H9 (cell line): ENCODE measurements at places on chromosomes 3 and 15.
A peak's percentile ranks its signal among the peaks of the same experiment; 100 is the strongest.

DNA sequence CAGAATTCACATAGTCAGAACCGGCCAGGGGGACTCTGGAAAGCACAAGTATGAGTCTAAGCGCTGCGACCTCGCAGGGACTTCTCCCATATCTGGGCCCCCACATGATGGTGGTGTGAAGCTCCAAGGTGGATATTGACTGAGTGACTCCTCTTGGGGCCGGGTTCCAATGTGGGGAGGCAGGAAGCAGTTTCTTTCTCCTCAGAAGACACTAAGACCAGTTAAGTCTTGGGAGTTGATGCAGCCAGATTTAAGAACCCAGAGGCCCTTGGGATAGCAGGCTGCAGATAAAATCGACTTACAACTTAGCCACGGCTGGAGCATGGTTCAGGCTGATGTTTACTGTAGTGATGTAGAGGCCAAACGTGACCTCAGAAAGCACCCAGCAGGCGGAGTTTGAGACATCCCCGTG lies 55.4 kb upstream of the KLF13 start:
- no peak for DNase-seq

DNA sequence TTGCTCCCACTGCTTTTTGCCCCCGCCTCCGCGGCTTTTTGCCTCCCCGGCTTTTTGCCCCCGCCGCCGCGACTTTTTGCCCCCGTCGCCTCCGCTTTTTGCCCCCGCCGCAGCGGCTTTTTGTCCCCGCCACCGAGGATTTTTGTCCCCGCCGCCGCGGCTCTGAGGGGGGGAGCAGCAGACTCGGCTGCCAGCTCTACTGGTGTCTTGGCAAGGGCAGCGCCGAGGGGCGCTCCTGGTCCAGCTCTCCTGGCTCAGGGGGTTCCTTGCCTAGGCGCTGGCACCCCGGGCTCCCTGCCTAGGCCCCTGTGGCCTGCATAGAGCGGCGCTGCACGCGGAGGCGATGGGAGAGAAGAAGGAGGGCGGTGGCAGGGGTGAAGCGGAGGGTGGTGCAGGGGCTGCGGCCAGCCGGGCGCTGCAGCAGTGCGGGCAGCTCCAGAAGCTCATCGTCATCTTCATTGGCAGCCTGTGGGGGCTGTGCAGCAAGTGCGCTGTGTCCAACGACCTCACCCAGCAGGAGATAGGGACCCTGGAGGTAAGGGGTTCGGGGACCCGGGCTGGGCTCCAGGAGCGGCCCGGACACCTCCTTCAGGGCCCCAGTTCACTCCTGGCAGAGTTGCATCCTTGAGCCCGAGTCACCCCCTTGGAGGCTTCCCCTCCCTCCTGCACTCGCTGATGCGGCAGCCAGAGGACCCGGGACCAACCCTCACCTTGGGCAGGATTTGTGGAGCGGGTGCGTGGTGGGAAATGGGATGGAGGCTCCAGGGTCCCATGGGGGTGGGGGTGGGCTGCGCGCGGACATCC lies 642.4 kb downstream of the GOLGA6L6 start:
- DNase-seq, result no peak

DNA sequence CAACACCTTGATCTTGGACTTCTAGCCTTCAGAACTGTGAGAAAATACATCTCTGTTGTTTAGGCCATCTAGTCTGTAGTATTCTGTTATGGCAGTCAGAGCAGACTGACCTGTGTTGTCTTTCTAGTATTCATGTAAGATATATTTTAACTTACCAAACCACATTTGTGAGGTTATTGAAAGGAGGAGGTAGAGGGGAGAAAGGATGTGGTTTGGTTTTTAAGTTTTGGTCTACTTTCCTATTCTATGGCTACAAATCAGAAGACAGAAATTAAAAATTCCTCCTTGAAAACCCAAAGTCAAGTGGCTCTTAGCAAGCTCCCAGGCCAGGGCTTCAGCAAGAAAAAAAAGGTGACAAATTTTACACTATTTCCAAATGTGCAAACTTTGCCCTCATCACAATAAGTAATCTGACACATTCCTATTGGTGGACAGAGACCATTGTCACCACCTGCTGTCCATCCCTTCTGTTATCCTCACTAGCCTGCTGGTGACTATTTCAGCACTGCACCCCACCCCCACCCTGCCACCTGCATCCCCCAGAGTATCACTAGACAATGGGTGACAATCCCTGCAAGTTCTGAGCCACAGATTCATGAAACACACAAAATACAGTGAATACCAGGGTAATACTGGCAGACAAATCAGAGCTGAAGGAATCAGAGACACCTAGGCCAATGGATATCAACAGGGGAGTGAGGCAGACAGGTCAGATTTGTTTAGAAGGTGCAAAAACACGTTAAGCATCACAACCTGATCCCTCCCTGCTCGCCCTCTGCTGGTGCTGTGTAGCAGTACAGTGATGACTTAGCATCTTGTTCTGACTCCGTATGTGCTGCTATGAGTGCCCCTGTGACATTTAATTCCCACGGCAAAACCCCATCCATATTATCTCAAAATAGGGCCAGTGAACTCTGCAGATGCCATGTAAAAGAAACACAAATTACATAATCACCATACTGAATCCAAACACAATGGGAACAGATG lies 79.0 kb upstream of the DCLK3 start:
- peak; percentile 83 for DNase-seq

DNA sequence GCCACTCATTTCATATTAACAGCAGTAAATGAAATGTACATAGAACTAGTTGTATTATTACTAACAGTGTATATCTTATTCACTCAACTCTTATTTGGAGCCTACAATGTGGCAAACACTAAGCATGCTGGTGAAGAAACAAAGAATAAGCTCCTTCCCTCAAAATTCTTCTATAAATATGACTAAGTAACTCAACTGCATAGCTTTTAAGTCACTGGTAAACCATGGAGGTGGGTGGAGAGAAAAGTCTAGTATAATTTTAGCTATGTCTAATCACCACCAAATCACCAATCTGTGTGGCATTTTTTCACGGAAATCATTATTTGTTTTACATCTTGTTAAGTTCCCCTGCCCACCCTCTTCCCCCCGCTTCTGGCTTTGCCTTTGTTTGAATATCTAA lies 17.5 kb downstream of the COPS2 start:
- no peak for DNase-seq

DNA sequence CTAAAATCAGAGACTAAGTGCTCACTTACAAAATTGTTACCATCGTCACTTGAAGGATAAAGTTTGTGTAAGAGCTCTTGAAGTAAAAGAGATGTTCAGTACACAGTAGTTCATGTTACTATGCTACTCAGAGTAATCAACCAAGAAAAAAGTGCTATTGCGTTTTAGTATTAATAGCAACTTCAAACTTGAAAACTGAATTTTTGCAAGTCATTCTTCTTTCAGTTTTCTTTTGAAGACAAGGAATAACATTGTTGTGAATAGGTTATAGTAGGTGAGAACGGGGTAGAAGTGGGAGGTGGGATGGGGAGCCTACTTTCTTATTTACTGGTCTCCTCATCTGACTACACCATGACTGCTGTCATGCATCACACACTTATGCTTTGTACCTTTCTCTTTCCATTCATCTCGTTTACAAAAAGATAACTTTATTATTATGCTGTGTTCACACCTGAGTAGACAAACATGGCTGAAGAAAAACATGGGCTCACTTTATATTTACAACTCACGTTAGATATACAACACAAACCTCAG lies 39.3 kb upstream of the P3H2 start:
- no peak for DNase-seq

DNA sequence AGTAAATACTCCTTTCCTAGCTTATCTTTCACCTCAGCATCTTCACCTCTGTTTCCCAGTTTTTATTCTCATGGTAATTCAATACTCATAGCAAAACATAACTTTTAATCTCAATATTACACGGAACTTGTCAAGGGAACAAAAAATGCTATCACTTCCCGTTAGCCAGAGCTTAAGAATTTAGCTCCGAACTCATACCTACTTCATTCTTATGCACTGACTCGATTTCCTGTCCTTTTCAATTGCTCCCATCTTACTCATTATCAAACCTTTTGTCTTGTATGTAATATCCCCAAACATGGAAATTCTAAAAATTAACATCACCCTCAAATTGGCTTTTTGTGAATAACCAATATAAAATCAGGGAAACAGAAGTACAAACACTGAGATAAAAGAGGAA lies 28.2 kb downstream of the MYEF2 start:
- DNase-seq, result no peak

DNA sequence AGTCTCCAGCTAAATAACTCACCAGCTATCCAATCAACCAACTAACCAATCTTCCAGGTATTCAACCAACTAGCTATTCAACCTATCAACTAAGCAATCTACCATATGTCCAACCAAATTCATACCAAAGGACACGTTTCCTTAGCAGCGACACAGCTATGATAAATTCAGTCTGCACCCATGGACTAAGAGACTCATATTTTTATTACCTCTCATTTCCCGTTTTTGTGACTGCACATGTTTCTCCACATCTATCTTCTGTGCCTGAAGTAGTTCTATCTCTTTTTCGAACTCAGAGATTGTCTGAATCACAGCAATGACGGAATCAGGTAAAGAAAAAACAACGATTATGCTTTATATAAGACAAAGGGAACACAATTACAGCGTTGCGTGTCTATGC lies 34.0 kb upstream of the GNB5 start:
- DNase-seq, result no peak

- peak; percentile 49 for DNase-seq
These were observed 1.0 kb downstream of the PDE12 start for GRCh38 chr3:57557085-57557537.

- peak; percentile 86 for DNase-seq
These were observed 844 bp upstream of the PFN2 start for GRCh38 chr3:149971403-149972075.

- no peak for DNase-seq
These were observed 67.2 kb downstream of the RPL39L start for GRCh38 chr3:187072102-187072501.

GRCh38 chr3:174737966-174738365 lies 121.2 kb upstream of the NAALADL2 start:
- no peak for DNase-seq

- no peak for DNase-seq
These were observed 131.0 kb upstream of the C15orf61 start for GRCh38 chr15:67389975-67390374.

- DNase-seq, result no peak
These were observed 27.1 kb downstream of the CCNB2 start for GRCh38 chr15:59131969-59132562.

GRCh38 chr3:30886888-30887287 lies 7.6 kb downstream of the GADL1 start:
- no peak for DNase-seq

GRCh38 chr3:43779850-43780249 lies 89.1 kb downstream of the ABHD5 start:
- DNase-seq, result peak; percentile 6

DNA sequence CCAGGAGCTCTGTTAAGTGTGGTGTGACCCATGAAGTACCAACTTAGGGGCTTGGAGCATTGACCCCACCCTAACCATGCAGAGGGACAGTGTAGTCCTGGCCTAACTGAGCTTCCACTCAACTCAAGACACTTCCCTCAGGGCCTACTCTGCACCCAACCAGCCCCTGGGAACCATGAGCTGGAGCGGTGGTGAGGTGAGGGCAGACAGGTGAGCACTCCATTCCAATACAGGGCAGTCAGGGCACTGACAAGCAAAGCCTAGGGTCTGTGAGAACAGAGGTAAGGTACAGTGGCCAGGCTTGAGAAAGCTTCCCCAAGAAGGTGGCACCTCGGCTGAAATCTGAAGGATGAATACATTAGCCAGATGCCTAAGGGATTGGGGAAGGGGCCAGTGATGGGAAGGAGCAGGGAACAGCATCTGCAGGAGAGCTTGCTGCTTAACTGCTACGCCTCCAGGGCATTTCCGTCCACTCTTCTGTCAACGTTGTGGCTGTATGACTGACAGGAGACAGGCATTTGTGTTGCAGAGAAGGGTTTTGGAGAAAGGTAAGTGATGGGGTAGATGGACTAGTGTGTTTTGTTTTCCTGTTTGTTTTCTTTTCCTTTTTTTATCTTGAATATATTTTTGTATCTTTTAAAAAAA lies 243.5 kb upstream of the TRIM42 start:
- DNase-seq, result no peak

DNA sequence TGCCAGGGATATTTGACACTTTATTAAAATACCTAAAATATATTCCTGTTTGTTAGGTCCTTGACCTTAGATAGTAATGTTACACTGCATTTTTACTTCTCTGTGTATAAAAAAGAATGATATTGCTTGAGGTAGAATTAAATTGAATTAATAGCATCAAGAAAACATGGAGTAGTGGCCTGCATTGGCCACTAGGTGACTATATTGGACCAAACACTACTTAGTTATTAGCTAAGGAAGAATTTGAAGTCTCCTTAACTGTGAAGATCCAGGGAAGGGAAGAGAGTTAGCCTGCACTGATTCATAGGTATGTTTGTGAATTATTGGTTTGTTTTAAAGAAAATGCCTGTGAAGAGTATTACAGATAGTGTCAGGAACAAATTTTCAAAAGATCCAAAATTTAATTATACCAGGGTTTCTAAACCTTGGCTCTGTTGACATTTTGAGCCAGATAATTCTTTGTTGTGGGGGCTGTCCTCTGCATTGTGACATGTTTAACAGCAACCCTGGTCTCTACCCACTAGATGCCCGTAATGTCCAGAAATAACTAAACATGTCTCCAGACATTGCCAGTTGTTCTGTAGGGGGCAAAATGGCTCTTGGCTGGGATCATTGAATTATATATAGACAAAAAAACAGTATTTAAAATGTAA lies 103.6 kb upstream of the THSD4 start:
- no peak for DNase-seq

GRCh38 chr3:120369037-120369467 lies 19.9 kb upstream of the LRRC58 start:
- no peak for DNase-seq

GRCh38 chr3:126912027-126912422 lies 70.9 kb upstream of the PLXNA1 start:
- DNase-seq, result no peak

- no peak for DNase-seq
These were observed 300.9 kb downstream of the PYDC2 start for GRCh38 chr3:191761906-191762305.

DNA sequence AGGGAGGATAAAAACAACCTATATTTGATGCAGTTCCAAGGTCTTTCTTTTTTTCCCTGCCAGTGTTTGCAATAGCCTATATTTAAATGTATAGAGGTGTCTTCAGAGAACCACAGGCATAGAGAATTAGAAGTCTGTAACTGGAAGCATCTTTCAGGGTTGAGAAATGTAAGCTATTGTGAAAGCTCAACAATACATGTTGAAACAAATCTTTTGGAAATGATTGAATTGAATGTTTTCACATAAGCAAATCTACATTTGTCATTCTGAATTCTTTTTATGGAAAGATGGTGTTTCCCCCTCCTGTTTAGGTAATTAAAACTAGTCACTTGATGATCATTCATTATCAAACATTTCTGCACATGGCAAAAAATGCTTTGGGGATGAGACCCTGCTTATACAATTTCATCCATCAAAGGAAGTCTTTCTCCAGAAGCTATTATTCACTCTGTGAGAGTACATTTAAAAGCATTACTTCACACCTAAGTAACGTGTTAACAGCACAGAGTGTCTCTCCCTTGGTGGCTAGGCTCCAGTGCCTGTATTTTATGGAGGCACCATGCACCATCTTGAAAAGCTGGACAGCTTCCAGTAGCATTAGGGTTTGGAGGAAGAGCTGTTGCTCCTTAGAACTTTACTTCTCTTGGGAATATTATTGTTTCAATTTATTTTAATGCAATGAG lies 406.2 kb downstream of the LSAMP start:
- no peak for DNase-seq

GRCh38 chr3:60839246-60839645 lies 412.0 kb downstream of the FHIT start:
- DNase-seq, result no peak
